ENCODE measurements at places on chromosomes 7 and 10.
A peak's percentile ranks its signal among the peaks of the same experiment; 100 is the strongest.

DNA sequence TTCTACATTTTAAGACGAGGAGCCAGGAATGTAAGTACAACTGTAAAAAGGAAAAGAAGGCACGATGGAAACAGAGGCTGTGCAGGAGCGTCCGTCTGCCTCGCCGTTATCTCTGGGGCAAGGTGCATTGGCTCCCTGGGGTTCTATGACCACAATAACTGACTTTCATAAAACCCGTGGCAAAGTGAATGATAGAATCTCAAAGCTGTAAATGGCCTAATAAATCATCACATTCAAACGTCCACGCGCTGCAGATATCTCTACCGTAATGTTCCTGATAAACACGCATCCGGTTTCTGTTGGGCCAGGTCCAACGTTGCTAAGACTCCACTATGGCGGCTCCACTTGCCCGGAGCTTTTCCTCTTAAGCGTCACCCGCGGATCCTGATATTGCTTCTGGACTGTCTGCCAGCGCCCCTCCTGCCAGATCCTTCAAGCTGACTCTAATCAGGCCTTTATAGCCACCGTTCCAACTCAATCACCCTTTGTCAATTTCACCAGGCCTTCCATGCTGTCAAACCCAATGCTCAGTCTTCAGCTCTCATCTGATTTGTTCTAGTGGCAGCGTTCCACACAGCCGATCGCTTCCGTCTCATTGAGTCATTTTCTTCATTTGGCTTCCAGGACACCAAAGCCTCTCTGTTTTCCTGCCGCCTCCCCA, 265.6 kb upstream of the FOXK1 start:
- DNase-seq: peak; percentile 10

DNA sequence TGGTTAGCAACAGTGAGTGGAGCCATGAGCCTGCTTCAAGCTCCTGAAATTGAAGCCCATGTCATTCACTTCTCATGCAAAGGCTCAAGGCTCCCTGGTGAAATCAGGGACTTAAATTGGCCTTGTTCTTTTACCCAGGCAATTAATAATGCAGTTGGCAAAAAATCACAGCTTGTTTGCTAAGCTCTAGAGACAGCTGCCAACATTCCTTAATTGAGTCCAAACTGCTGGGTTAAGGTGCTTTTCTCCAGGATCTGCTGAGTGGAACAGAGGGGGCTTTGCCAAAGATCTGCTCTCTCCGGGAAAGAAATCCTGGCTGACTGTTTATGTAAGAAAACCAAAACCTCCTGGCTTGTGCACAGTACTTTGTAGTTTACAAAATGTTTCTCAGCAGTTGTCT, 257.6 kb upstream of the GHITM start:
- no peak for DNase-seq

DNA sequence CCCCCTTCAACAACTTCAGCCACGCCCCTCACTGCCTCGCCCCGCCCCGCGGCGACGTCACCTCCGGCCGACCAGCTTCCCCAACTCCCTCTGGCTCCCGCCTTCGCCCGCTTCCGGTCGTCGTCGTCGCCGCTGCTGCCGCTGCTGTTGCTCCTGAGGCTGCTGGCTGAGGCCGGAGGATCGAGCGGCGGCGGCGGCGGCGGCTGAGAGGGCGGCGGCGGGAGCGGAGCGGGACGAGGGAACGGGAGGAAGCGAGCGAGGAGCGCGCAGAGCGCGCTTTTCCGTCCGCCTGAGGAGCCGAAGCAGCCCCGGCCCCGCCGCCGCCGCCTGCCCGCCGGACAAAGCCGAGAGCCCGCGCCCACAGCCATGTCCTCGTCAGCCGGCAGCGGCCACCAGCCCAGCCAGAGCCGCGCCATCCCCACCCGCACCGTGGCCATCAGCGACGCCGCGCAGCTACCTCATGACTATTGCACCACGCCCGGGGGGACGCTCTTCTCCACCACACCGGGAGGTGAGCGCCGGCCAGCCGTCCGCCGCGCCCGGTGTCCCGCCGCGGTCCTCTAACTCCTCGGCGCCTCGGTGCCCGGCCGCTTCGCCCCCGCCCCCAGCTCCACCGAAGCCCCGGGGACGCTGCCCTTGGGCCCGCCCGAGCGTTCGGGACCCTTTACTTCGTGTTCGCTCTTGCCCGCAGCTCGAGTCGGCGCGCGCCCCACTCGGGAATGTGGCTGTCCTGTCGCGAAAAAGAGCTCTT, at the start of gene EIF4EBP2:
TSS of gene EIF4EBP2 (plus strand) at position 110 of the 751 bp plus-strand sequence. CDS start at position 367, 257 bp downstream.
- DNase-seq: peak; percentile 100

GRCh38 chr7:27111042-27111750, 8.7 kb upstream of the HOXA2 start:
- no peak for DNase-seq

- DNase-seq: peak; percentile 50
Measured at GRCh38 chr10:86048571-86048970, 318.0 kb downstream of the GRID1 start.

- peak; percentile 88 for DNase-seq
Measured at GRCh38 chr10:75395066-75395931, 6.3 kb downstream of the ZNF503 start.

DNA sequence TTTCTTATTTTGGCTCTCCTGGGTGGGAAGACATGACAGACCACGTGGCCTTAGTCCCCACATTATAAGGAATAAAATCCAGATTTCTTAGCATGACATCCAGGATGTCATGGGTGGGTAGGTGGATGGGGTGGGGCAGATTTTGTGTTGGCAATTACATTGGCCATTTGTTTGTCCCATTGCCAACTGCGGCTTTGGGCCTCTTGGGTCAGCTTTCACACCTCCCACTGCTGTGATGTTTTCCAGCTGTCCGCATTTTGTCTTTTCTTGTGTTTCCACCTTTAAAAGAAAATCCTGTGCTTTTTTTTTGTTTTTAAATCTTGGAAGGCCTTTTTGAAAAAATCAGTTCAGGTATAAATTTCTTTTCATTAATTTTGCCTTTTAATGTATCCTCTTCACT, 237.0 kb downstream of the SDK1 start:
- no peak for DNase-seq

GRCh38 chr10:129134371-129134770, 332.7 kb upstream of the MGMT start:
- DNase-seq: no peak
